ENCODE measurements at places on chromosomes 16 and 17.

DNA sequence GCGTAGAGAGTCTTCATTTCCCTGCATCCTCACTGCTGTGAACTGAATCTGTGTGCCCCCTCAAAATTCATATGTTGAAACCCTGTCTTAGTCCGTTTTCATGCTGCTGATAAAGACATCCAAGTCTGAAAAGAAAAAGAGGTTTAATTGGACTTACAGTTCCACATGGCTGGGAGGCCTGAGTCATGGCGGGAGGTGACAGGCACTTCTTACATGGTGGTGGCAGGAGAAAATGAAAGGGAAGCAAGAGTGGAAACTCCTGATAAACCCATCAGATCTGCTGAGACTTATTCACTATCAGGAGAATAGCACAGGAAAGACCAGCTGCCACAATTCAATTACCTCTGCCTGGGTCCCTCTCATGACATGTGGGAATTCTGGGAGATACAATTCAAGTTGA lies 3.1 kb upstream of the CCDC42 start:
- no peak for DNase-seq

- DNase-seq, result no peak
These were observed 614.4 kb downstream of the CDH11 start for GRCh38 chr16:64507240-64508024.

- no peak for DNase-seq
These were observed 93.6 kb upstream of the CIBAR2 start for GRCh38 chr16:85205747-85206471.

- no peak for DNase-seq
These were observed 507 bp downstream of the FHOD1 start for GRCh38 chr16:67246756-67247191.

DNA sequence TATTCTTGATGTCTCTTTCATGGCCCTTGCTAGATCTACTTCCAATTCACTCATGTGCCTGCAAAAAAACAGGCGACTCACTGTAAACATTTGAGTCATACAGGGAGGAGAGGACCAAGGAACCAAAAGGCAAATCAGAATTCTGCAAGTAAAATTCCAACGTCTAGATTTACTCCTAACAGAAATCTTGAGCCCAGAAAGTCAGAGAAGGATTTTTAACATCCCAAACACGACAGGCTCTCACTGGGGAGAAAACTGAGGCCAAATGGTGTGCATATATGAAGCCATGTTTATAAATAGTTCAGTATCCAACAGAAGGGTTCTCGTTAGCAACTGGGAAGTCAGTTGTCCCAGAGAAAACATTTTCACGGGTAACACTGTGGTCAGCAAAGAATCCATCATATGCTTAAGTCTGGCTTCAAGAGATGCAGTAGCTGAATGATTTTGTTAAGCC lies 40.1 kb downstream of the LITAF start:
- DNase-seq, result peak; percentile 51

- peak; percentile 82 for DNase-seq
These were observed 599 bp downstream of the MRC2 start for GRCh38 chr17:62627904-62628633.

GRCh38 chr17:48483471-48484131 lies 47.2 kb downstream of the HOXB1 start:
- peak; percentile 90 for DNase-seq

DNA sequence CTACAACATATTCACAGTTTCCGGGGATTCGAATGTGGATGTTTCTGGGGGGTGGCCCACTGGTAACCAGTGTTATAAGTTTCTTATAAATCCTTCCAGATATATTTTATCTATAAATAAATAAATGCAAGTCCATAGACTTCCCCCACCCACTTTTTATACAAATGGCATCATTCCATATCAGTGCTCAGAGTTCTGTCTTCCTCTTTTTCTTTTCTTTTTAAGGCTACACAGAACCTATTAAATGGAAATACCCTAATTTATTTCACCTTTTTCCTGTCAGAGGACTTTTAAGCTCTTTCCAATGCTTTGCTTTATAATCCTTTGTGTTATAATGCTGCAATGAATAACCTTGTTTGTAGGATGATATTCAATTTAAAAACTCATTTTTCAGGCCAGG lies 3.8 kb downstream of the LGALS9 start:
- no peak for DNase-seq

GRCh38 chr17:41681776-41682175 lies 6.9 kb upstream of the EIF1 start:
- DNase-seq, result no peak

- no peak for DNase-seq
These were observed 458.8 kb upstream of the HSBP1 start for GRCh38 chr16:83348991-83349390.

GRCh38 chr16:877242-878071 lies 76.9 kb upstream of the GNG13 start:
- no peak for DNase-seq

DNA sequence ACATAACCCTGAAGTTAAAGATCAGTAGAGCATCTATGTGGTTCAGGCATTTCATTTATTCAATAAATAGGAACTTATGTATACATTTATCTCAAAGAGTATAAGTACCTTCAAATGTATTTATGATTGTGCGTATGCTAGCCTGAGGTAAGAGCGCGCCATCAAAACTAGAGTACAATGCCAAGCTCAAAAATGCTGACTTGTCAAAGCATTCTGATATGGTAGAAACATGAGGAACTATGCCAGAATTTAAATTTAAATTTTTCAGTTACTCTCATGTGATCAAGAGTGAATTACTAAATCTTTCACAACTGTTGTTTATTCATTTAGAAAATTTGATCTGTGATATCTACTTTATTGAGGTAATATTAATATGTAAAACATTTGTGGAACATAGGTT lies 225.5 kb upstream of the CDH8 start:
- DNase-seq, result no peak

- DNase-seq, result no peak
These were observed 4.7 kb upstream of the NEUROD2 start for GRCh38 chr17:39612291-39612894.

- DNase-seq, result no peak
These were observed 572.1 kb upstream of the SALL1 start for GRCh38 chr16:51723036-51723724.

DNA sequence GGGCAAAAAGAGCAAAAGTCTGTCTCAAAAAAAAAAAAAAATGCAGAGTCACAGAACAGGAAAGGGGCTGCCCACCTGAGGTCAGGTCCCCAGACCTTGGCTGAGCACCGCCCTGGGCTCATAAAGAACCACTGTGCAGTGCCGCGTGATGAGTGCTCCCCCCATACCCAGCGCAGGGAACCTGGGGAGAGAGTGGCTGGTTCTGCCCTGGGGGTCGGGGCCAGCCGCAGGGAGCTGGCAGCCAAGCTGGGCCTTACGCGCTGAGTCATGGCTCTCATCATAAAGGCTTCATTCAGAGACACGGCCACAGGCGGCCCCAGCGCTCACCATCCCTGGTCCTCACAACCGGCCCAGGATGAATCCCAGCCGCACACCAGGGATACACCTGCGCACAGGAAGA lies 80.7 kb downstream of the RAB11FIP4 start:
- DNase-seq, result no peak

- no peak for DNase-seq
These were observed 149.2 kb upstream of the TBX2 start for GRCh38 chr17:61250335-61250890.

DNA sequence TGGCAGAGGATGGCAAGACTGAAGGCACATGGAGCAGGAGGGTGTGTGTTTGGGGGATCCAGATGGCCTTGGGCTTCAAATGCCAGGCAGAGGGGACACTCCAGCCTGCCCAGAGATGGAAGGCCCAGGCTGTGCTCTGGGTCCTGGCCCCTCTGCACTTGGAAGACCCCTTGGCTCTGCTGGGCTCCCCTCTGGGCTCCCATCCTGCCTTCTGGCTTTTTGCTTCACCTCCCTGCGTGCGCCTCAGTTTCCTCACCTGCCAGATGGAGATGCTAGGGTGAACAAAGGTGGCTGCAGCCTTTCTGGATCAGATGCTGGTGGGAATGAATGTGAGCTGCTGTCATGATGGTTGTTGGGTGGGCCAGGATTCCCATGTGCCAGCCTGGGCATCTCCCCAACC lies 3.0 kb downstream of the SNN start:
- DNase-seq, result no peak

- peak; percentile 80 for DNase-seq
These were observed 989 bp upstream of the DUSP14 start for GRCh38 chr17:37488607-37489196.

Data from AG20443 (cell line).